ENCODE measurements at places on chromosomes 6 and 20. TPM values are rescaled to one million over a fixed set of nuclear protein-coding genes. Genes with fewer than 3 reads are reported as not detected.

DUSP15 gene
- 18.0 TPM for total RNA-seq

CGA gene
- total RNA-seq, result 0.35 TPM

SRXN1 gene
- total RNA-seq, result 12.4 TPM

MEI4 gene
- 1.2 TPM for total RNA-seq

TTLL9 gene
- 2.0 TPM for total RNA-seq

PRICKLE4 gene
- total RNA-seq, result 3.2 TPM

ADIG gene
- total RNA-seq, result not detected

SLC32A1 gene
- total RNA-seq, result 1.3 TPM

GPR6 gene
- not detected for total RNA-seq

SIGLEC1 gene
- 4.4 TPM for total RNA-seq

JAG1 gene
- 184 TPM for total RNA-seq

POU5F1 gene
- total RNA-seq, result 11.4 TPM
